A549 (cell line): ENCODE measurements at places on chromosomes 1 and 21.

DNA sequence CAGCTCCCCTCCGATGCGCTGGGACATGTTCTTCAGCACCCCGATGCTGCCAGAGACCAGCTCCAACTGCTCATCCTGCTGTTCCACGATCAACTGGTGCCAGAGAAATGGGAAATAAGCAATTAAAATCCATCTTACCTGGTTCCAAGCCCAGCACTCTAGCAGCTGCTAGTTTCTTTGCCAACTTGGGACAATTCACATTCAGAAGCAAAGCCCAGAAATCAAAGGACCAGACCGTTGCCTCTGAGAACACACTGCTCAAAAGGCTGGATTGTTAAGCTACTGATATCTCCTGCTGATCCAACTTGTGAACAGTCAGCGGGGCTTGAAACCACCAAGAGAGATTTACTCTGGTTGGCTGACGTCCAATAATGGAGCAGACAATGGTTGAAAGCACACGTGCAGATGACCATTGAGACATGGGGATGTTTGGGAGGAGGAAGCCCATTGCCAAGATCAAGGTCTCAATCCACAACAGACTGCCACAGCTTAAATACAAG lies 34.4 kb downstream of the STX6 start:
- no peak for DNase-seq

DNA sequence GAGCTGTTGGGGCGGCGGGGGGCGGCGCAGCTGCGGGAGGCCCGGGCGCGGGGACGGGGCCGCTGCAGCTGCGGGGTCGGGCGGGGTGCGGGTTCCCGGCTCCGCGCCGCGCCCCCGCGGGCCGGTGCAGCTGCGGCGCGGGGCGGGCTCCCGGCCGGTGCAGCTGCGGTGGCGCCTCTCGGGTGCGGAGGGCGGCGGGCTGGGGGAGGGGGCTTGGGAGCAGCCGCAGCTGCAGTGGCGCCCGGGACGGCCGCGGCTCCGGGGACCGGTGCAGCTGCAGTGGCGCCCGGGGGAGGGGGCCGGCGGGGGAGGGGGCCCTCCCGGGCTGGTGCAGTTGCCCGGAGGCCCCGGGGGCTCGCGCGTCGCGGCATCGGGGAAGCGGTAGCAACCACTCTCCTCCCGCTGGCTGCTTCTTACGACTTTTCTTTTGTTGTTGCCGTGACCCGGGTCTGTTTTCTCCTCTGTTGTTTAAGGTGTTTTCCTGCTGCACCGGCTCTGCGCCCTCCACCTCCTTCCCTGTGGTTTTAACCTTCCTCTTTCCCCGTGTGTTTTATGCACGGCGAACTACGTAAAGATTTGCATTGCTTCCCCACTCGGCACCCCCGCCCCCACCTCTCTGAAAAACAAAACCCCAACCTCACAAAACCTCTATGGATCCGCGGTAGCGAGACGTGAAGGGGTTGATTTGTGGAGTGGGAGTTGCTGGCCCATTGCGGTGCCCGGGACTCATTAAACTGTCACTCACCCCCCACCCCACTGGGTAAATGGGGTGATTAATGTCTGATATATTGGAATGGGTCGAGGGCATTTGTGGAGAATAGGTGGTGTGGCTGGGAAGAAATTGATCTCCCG lies 1.7 kb upstream of the ZBTB18 start:
- DNase-seq: peak; percentile 38

DNA sequence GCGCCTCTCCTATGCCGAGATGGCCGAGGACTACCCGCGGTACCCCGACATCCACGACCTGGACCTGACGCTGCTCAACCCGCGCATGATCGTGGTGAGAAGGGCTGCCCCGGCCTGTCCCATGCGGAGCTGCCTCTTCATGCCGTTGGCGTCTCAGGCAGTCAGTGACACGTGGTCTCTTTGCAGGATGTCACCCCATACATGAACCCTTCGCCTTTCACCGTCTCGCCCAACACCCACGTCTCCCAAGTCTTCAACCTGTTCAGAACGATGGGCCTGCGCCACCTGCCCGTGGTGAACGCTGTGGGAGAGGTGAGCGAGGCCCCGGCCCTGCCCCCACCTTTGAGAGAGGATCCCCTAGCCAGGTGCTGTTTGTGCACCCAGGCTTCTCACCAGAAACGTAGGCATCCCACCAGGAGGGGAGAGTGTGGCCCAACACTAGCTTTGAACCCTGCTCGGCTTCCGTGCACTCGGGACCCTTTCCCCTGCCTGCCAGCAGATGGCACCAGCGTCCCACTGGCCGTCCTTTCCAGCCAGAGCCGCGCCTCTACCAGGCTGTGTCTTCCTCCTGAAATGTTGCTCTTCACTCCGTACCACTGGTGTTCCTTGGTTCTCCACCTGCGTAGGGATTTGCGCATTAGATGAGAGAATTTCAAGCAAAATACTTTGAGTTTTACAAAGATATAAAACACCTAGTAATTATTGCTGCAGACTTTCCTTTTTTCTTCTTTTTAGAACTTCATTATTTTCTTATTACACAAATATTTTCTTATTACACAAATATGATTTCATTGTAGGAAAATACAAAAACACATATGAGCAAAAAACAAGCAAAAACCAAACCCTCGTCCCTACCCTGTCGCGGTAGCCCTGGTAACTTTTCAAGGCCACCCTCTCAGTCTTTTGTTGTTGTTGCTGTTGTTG lies 9.0 kb downstream of the NPPA start:
- DNase-seq: peak; percentile 83

GRCh38 chr1:22815421-22816066 lies 104.9 kb downstream of the EPHB2 start:
- no peak for DNase-seq

DNA sequence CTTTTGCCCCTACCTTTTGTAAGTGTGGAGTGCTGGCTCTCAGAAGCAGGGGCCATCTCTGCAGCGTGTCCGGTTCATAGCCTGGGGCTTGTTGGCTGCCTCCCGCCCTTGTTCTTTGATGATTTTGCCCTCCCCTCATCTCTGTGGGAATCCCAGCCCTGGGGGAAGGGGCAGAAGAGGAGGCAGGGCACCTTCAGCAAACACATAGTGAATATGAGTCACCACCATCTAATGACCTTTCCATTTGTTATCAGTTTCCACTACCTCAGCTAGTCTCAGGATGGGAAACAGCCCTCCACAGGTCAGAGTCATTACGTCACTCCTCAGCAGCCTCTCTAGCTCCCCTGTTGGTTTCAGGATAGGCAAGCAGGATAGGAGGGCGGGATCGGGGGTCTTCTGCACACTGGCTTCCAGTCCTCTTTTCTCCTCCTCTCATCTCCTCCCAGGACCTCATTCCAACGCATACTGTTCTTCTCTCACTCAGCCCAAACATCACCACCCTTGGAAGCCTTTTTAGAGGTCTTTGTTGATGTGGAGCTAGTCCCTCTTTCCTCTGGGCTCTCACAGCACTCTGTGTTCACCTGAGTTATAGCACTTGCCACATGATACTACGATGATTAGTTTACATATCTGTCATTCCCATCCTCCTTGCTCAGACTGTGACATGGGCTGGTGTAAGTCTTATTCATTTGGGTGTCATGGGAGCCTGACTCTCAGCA lies 15.8 kb downstream of the GADD45A start:
- peak; percentile 79 for DNase-seq

GRCh38 chr1:110606657-110607535 lies 738 bp upstream of the KCNA2 start:
- DNase-seq: no peak

DNA sequence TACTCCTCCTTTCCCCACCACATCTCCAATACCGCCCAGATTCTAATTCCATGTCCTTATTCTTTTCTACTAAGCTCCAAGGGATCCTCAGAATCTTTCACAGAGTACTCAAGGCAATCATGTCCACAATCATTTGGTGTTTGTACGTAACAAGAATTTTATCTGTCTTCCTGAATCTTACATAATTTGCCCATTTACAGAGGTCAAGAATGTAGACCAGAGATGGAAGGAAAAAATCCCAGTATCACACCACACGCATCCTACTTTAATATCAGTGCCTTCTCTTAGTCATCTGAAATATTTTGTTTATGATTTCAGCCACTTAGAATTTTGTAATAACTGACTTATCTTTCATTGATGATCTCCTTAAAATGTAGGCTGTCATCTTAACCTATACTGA lies 366.0 kb upstream of the LRRC7 start:
- no peak for DNase-seq

GRCh38 chr21:17682924-17683323 lies 70.2 kb upstream of the BTG3 start:
- no peak for DNase-seq
